Breast epithelium (tissue), 4 donors: ENCODE measurements at places on chromosomes 12 and 14.

GRCh38 chr14:61388173-61388975 lies 67.0 kb downstream of the PRKCH start:
- no peak for DNase-seq
- H3K4me1 ChIP-seq, result no peaks in the 10 kb centered on the region
- H3K4me3 ChIP-seq, result no peak overlapping the region
- H3K27ac ChIP-seq, result peak overlapping the region; percentile 79
- H3K27me3 ChIP-seq, result no peaks in the 10 kb centered on the region

DNA sequence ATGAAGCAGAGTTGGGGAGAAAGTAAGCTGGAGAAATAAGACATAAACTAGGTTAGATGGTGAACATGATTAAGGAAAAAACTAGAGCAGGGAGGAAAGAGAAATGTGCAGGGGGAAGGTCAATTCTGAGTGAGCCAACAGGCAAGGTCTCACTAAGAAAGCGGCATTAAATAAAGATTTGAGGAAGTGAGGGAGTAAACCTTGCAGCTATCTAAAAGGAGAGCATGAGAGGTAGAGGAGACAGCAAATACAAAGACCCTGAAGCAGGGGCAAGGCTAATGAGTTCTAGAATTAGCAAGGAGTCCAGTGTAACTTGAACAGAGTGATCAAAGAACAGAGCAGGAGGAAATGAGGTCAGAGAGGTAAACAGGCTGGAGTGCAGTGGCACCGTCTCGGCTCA lies 4.4 kb upstream of the SOCS2 start:
- H3K36me3 ChIP-seq, result no peaks in the 10 kb centered on the region
- H3K27me3 ChIP-seq, result no peaks in the 10 kb centered on the region
- H3K4me3 ChIP-seq, result no peak overlapping the region
- DNase-seq, result no peak
- H3K4me1 ChIP-seq, result no peaks in the 10 kb centered on the region

DNA sequence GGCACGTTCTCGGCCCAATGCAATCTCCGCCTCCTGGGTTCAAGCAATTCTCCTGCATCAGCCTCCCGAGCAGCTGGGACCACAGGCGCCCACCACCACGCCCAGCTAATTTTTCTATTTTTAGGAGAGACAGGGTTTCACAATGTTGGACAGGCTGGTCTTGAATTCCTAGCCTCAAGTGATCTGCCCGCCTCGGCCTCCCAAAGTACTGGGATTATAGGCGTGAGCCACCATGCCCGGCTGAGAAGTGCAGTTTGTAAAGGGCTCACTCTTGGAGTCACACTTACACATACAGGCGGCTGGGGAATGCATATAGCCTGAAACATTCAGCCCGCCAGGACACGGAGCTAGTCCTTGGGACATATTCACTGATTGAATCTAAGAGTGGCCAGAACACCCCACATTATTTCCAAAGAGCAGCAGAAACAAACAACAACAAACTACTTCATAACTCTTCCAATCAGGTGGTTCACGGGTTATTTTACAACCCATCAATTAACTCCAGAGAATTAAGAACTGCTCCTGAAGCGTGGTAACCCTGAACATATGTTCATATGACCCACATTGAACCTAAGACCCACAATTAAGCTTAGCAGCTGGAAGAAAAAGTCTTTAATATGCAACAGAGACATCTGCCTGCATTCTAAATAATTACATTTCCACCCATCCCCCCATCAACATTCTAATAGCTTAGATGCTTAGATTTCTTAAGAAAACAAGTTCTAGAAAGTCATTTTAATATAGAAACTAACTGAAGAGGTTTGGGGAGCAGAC lies 49.2 kb downstream of the SSH1 start:
- H3K27me3 ChIP-seq, result no peaks in the 10 kb centered on the region
- no peaks in the 10 kb centered on the region for H3K36me3 ChIP-seq
- H3K27ac ChIP-seq, result no peak overlapping the region
- DNase-seq, result no peak
- no peaks in the 10 kb centered on the region for H3K4me1 ChIP-seq

- H3K4me1 ChIP-seq, result peaks cover 5% of the 10 kb centered on the region
- H3K36me3 ChIP-seq, result peaks cover 20% of the 10 kb centered on the region
- DNase-seq, result no peak
- no peak overlapping the region for H3K27ac ChIP-seq
- no peaks in the 10 kb centered on the region for H3K27me3 ChIP-seq
- no peak overlapping the region for H3K4me3 ChIP-seq
Measured at GRCh38 chr14:55142466-55142865, 13.4 kb downstream of the LGALS3 start.

- no peak for DNase-seq
- no peak overlapping the region for H3K27ac ChIP-seq
- H3K4me3 ChIP-seq, result no peak overlapping the region
- no peaks in the 10 kb centered on the region for H3K27me3 ChIP-seq
Measured at GRCh38 chr14:73254247-73255004, 17.1 kb downstream of the PAPLN start.

DNA sequence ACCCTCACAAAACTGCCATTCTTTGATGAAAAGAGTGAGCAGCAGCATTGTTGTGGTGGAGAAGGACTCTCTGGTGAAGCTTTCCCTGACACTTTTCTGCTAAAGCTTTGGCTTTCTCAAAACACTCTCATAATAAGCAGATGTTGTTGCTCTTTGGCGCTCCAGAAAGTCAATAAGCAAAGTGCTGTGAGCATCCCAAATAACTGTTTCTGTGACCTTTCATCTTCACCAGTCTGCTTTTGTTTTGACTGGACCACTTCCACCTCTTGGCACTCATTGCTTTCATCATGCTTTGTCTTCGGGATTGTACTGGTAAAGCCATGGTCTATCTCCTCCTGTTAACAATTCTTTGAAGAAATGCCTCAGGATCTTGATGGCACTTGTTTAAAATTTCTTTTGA lies 424.7 kb upstream of the TMPO start:
- H3K36me3 ChIP-seq, result no peaks in the 10 kb centered on the region
- H3K4me1 ChIP-seq, result no peaks in the 10 kb centered on the region
- no peak for DNase-seq
- no peak overlapping the region for H3K4me3 ChIP-seq
- H3K27ac ChIP-seq, result no peak overlapping the region

GRCh38 chr14:74579447-74580274 lies 32.4 kb downstream of the LTBP2 start:
- no peak for DNase-seq
- H3K36me3 ChIP-seq, result no peaks in the 10 kb centered on the region
- no peaks in the 10 kb centered on the region for H3K27me3 ChIP-seq
- H3K27ac ChIP-seq, result peak overlapping the region; percentile 40
- peaks cover 12% of the 10 kb centered on the region for H3K4me1 ChIP-seq

- H3K27ac ChIP-seq, result no peak overlapping the region
- H3K36me3 ChIP-seq, result peaks cover 23% of the 10 kb centered on the region
- no peak for DNase-seq
- H3K4me3 ChIP-seq, result no peak overlapping the region
Measured at GRCh38 chr12:56241424-56242303, 11.8 kb downstream of the SLC39A5 start.

- no peaks in the 10 kb centered on the region for H3K4me1 ChIP-seq
- no peak overlapping the region for H3K4me3 ChIP-seq
- no peaks in the 10 kb centered on the region for H3K27me3 ChIP-seq
- H3K27ac ChIP-seq, result peak overlapping the region; percentile 27
Measured at GRCh38 chr12:101599771-101600484, 5.2 kb downstream of the MYBPC1 start.

- no peak overlapping the region for H3K27ac ChIP-seq
- no peaks in the 10 kb centered on the region for H3K27me3 ChIP-seq
- no peak overlapping the region for H3K4me3 ChIP-seq
- H3K4me1 ChIP-seq, result no peaks in the 10 kb centered on the region
Measured at GRCh38 chr12:66296176-66296683, 6.1 kb upstream of the HELB start.

- H3K27me3 ChIP-seq, result no peaks in the 10 kb centered on the region
- no peak overlapping the region for H3K4me3 ChIP-seq
- DNase-seq, result no peak
- no peak overlapping the region for H3K27ac ChIP-seq
- no peaks in the 10 kb centered on the region for H3K4me1 ChIP-seq
Measured at GRCh38 chr14:54577977-54578376, 11.0 kb downstream of the SAMD4A start.

- H3K4me1 ChIP-seq, result no peaks in the 10 kb centered on the region
- no peaks in the 10 kb centered on the region for H3K36me3 ChIP-seq
- no peak overlapping the region for H3K27ac ChIP-seq
- H3K4me3 ChIP-seq, result no peak overlapping the region
- no peaks in the 10 kb centered on the region for H3K27me3 ChIP-seq
Measured at GRCh38 chr14:87002776-87003175, 990.2 kb downstream of the GALC start.

DNA sequence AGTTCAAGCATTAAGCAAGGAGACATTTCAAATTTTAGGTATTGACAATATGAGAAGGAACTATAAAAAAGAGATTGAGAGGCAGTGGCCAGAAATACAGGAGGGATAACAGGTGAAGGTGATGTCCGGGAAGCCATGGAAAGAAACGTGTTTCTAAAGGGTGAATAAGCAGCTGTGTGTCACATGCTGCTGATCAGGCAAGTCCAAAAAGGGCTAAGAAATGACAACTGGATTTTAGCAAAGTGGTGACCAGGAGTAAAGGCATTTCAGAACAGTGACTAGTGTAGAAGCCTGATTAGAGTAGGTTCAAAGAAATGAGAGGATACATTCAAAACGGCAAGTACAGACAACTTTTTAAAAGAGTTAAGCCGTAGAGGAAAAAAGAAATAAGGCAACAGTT lies 204.3 kb upstream of the DIO2 start:
- H3K4me1 ChIP-seq, result no peaks in the 10 kb centered on the region
- H3K27ac ChIP-seq, result no peak overlapping the region
- no peak overlapping the region for H3K4me3 ChIP-seq
- H3K36me3 ChIP-seq, result no peaks in the 10 kb centered on the region
- H3K27me3 ChIP-seq, result no peaks in the 10 kb centered on the region
- DNase-seq, result no peak

- no peaks in the 10 kb centered on the region for H3K27me3 ChIP-seq
- no peaks in the 10 kb centered on the region for H3K4me1 ChIP-seq
- H3K4me3 ChIP-seq, result no peak overlapping the region
- H3K27ac ChIP-seq, result no peak overlapping the region
- no peaks in the 10 kb centered on the region for H3K36me3 ChIP-seq
Measured at GRCh38 chr14:94304243-94304642, 11.2 kb upstream of the SERPINA10 start.

DNA sequence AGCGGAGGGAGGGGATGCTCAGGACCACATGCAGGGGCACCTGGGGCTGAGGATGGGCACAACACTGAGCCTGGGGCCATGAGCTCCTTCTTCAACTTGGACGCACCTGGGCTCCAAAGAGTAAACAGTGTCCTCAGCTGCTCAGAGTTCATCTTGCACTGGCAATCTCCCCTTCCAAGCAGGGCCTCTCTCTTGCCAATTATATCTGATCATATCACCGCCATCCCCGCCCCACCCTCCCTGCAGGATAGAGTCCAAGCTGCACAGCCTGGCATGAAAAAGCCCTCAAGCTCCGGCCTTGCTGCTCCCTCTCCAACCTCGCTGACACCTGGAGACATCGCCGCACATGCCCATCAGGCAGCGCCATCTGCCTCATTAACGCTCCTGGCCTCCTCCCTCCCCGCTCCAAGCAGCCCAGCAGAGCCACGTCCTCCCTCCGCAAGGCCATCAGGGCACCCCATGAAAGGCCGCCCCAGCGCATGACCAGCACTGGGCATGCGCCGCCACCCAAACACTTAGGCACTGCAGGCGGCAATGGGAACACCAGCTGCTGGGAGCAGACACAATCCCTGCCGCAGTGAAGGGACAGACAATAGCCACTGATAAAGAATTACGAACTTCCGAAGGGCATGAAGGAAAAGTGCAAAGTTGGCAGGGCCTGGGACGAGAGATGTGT lies 88.8 kb downstream of the CHGA start:
- peak overlapping the region; percentile 86 for H3K27ac ChIP-seq
- H3K27me3 ChIP-seq, result no peaks in the 10 kb centered on the region
- no peak for DNase-seq
- H3K4me3 ChIP-seq, result no peak overlapping the region
- H3K36me3 ChIP-seq, result no peaks in the 10 kb centered on the region

- no peak overlapping the region for H3K27ac ChIP-seq
- DNase-seq, result no peak
- no peak overlapping the region for H3K4me3 ChIP-seq
- no peaks in the 10 kb centered on the region for H3K27me3 ChIP-seq
- no peaks in the 10 kb centered on the region for H3K36me3 ChIP-seq
- H3K4me1 ChIP-seq, result no peaks in the 10 kb centered on the region
Measured at GRCh38 chr12:44728566-44728965, 147.5 kb downstream of the NELL2 start.

DNA sequence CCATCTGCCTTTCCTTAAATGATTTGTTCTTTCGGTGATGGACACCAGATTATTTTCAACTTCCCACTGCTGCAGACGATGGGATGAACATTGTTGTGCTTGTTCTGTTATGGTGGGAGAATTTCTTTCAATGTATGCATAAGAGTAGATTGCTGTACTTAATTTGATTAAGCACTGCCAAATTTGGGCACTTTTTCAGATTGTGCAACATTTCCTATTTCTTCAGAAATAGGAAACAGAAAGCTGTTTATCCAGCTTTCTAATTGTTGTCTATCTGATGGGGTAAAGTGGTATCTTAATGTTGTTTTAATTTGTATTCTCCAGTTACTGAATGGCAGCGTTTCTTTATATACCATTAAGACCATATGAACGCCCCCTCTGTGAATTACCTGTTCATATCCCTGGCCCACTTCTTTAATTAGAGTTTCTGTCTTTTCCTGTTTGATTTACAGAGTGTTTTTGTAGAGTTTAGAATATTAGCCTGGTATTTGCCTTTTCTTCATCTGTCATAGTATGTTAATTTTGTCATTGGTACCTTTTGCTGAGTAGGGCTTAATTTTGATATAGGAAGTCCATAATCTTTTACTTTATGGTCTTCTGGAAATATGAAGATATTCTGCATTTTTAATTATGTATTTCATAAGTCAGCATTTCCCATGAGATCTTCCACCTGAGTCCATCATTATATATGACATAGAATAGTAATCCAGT lies 59.6 kb downstream of the DIP2B start:
- peaks cover 5% of the 10 kb centered on the region for H3K4me1 ChIP-seq
- no peaks in the 10 kb centered on the region for H3K36me3 ChIP-seq
- H3K27me3 ChIP-seq, result no peaks in the 10 kb centered on the region
- peak overlapping the region; percentile 23 for H3K27ac ChIP-seq
- no peak overlapping the region for H3K4me3 ChIP-seq

GRCh38 chr14:73784181-73784987 lies 67.2 kb upstream of the PTGR2 start:
- peaks cover 25% of the 10 kb centered on the region for H3K4me1 ChIP-seq
- H3K27me3 ChIP-seq, result no peaks in the 10 kb centered on the region
- no peak for DNase-seq
- H3K27ac ChIP-seq, result peak overlapping the region; percentile 98

DNA sequence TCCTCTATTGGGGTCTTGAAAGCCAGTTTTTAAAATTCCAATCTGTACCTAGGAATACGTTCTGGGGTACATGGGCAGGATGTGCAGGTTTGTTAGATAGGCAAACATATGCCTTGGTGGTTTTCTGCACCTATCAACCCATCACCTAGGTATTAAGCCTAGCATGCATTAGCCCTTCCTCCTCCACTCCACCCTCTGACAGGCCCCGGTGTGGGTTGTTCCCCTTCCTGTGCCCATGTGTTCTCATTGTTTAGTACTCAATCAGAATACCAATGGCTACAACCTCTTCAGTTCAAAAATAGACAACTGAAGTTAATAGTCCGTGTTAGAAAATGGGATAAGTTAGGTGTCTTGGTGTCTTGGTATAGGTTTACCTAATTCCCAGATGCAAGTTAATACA lies 3.4 kb downstream of the NTS start:
- no peak overlapping the region for H3K27ac ChIP-seq
- no peak for DNase-seq
- H3K4me3 ChIP-seq, result no peak overlapping the region
- H3K4me1 ChIP-seq, result no peaks in the 10 kb centered on the region

GRCh38 chr14:102560458-102561261 lies 31.8 kb upstream of the RCOR1 start:
- H3K27me3 ChIP-seq, result no peaks in the 10 kb centered on the region
- DNase-seq, result no peak
- H3K27ac ChIP-seq, result no peak overlapping the region
- no peak overlapping the region for H3K4me3 ChIP-seq
- H3K4me1 ChIP-seq, result no peaks in the 10 kb centered on the region
